Hematopoietic multipotent progenitor cell treated with erythropoietin and hydrocortisone succinate and interleukin-3 and kit ligand, for 6 days (in vitro differentiated cells): ENCODE measurements at places on chromosomes 3 and 15.

DNA sequence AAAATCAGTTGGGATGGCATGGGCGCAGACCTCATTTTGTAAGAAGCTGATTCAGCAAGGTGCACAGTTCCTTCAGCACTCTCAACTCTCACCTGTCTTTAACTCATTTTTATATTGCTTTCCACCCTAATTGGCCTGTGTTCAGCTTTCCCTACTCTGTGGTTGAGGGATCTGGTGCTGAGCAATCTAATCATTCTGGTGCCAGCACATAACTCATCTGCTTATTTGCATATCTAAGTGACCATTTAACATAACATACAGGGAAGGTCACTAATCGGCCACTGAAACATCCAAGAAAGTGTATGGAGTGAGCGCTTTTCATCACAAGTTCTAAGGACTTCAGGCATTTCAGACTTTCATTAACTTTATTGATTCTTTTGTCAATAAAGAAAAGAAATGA is 303.4 kb upstream of the ROPN1 start:
- DNase-seq: no peak

- no peak for DNase-seq
Measured at GRCh38 chr3:158568784-158569183, 2.2 kb upstream of the MLF1 start.

GRCh38 chr3:122406198-122406597 is 9.7 kb downstream of the WDR5B start:
- DNase-seq: no peak

GRCh38 chr15:59567324-59567723 is 44.3 kb upstream of the GCNT3 start:
- DNase-seq: no peak

DNA sequence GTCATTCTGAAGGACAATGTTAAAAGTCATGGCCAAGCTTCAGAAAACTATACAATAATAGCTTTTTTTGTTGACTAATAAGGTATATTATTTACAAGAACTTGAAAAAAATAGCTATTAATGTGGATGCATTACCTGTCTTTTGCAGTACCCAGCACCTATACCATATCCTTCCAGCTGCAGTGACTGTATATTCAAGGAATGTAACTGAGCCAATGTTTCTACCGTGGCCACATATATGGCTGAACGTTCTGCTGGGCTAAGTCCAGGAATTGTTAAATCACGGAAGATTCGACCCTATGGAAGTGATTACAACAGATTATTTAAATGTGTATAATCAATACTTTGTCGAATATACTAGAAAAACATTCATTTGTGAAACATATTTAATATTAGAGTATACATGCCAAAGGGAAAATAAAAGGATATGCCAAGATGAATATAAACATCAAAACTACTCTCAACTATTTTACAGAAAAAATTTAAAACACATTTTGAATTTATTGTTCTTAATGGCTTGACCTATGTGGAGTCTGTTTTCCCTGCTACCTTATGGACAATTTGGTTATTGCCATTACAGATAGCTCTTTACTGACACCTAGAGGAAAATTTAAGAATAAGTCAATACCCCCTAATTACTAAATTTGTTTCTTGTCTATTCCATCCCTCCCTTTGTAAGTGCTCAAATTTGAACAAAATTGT is 17.6 kb downstream of the ACAD11 start:
- DNase-seq: peak; percentile 82

- peak; percentile 30 for DNase-seq
Measured at GRCh38 chr3:133457465-133458067, 57.7 kb downstream of the BFSP2 start.

GRCh38 chr3:73394240-73394639 is 230.5 kb downstream of the PDZRN3 start:
- no peak for DNase-seq

DNA sequence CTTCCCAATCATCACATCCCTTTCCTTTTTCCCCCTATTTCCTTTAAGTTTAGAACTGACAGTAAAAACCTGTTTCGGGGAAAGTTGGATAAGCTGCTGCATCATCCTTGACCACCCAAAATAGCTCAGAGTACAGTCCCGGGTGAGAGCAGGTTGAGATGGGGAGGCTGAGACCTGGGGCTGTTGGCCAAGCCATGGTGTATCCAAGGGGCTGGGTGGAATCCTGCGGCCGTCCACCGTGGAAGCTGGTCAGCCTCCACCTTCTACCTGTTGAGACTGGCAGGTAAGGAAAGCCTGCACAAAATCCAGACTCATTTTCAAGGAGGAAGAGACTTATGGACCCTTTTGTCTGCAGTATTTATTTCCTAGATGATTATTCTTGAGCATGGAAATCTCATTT is 128.2 kb upstream of the PLXNA1 start:
- no peak for DNase-seq

- DNase-seq: peak; percentile 27
Measured at GRCh38 chr3:18224426-18224825, 200.7 kb downstream of the SATB1 start.

DNA sequence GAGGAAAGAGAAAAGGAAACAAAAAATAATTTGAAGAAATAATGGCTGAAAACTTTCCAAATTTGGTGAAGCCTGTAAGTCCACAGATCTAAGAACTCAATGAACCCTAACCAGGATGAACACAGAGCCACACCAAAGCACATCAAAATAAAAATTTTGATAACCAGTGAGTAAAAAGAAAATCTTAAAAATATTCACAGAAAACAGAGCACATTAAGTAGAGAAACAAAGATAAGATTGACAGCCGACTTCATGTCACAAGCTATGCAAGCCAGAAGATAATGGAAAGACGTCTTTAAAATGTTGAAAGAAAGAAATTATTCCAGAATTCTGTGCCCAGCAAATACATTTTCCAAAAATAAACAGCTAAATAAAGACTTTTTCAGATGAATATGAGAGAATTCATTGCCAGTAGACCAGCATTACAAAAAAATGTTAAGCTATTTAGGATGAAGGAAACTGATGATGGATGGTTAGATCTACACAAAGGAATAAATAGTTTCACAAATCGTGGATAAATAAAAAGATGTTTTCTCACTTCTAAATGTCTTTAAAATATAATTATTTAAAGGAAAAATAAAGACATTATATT is 140.2 kb upstream of the SKOR1 start:
- DNase-seq: peak; percentile 78

DNA sequence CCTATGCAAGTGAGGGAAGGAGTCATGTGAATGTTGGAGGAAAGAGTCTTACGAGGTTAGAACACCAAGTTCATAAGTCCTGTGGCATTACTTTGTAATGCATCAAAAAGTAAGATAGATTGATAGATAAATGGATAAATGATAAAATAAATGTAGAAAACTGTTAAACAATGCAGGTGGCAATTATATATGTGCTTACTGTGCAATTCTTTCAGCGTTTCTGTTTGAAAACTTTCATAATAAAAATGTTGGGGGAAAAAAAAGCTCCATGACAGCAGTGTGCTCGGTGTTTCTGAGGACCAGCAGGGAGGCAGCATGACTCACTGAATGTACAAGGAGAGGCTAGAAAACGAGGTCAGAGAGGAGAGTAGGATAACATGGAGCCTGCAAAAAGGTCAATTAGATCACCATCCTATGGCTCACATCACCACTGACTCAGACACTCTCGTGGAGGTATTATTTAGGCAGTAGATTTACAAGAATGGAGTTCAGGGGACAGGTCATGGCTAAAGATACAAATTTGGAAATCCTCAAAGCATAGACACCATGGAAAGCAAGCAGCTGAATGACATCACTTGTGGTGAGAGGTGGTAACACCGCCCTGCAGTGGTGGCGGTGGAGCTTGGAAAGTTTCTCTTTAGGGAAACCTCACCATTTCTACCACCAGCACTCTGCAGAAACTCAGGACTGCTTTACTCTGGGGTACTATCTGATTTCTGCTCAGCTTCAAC is 219.8 kb downstream of the CTNNB1 start:
- peak; percentile 23 for DNase-seq

DNA sequence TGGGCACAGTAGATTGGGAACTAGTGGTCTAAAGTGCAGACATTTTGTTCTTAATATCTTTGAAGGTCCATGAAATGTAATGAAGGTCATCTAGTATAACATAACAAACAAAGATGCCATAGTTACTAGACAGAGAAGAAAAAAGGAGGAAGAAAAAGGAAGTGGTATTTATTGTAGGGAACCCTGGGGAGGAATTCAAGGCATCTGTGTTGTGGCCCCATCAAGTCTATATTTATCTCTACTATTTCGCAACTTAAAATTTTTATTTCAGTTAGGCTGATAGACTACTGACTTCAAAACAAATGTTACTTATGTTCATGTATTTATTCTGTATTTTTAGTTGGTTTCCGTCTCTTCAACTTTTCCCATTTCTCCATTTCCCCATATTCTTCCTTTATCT is 48.9 kb upstream of the ZDHHC23 start:
- peak; percentile 22 for DNase-seq

DNA sequence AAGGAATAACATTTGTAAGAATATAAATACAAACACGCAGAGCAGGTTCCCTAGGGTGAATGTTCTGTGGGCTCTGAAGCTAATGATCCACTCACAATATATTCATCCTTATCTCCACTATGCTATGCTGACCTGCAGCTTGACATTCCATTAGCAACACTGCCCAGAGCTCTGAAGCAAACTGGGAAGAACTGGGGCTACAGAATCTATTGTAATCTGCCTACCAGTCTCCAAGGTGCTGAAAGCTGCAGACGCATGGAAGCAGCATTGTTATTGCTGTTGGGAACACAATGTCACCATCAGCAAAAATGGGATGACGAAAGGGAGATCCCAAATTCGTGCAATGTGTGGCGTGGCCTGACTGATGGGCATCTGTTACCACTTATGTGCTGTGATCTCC is 316.7 kb upstream of the RORA start:
- DNase-seq: no peak

DNA sequence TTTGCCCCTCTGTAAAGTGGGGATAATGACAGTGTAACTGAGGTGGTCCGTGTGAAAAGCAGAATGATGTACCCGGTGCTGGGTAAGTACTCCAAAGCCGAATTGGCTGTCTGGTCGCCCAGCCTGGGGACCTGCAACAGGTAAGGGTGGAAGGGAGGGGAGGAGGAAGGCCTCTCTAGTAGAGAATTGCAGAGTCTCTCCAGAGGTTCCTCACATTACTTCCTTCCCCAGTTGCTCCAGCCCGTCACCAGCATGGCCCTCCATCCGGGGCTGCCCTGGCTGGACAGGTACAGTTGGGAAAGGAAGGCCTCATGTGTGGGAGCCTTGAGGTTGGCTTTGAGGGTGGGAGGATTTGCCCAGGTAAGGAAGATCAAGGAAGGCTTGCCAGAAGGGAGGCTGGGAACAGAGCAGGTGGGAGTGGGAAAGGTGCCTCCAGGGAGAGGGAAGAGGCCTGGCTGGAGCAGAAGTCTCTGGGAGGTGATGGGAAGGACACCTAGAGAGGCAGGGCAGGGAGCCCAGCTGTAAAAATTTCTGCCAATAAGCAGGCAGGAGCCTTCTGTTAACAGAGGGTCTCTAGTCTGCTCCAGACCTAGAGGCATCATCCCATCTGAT is 1.7 kb upstream of the PSTPIP1 start:
- no peak for DNase-seq

DNA sequence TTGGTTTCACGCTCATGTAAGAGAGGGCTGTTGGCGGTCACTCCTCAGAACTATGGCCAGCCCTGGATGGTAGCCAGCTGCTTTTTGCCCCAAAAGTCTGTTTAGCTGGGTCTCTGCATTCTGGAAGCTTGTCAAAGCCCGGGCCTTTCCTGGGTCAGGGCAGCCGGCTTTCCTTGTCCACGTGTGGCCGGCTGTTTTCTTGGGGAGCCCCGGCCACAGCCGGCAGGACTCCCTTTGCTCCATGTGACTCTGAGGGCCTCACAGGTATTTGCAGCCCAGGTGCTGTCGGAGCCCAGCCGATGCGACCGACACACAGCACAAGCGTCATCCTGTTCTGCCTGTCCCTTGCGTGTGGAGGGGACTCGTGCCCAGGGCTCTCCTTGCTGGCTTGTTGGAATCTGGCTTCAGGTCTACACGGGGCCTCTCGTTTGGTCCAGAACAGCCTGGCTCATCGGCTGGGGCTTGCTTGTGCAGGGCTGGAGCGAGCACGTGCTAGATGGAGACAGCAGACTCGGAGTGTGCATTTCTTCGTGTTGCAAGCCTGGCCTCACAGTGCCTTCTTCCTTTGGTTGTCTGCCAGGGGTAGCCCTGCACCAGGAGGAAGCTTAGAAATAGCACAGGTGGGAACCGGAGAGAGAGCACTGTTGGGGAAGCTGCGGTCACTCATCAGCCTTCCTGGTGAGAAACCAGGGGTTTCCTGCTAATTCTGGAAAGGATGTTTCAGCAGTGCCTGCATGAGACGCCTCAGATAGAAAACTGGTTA is 51.5 kb downstream of the PGPEP1L start:
- DNase-seq: peak; percentile 8

- peak; percentile 44 for DNase-seq
Measured at GRCh38 chr3:138919325-138919724, 27.6 kb downstream of the FOXL2 start.

DNA sequence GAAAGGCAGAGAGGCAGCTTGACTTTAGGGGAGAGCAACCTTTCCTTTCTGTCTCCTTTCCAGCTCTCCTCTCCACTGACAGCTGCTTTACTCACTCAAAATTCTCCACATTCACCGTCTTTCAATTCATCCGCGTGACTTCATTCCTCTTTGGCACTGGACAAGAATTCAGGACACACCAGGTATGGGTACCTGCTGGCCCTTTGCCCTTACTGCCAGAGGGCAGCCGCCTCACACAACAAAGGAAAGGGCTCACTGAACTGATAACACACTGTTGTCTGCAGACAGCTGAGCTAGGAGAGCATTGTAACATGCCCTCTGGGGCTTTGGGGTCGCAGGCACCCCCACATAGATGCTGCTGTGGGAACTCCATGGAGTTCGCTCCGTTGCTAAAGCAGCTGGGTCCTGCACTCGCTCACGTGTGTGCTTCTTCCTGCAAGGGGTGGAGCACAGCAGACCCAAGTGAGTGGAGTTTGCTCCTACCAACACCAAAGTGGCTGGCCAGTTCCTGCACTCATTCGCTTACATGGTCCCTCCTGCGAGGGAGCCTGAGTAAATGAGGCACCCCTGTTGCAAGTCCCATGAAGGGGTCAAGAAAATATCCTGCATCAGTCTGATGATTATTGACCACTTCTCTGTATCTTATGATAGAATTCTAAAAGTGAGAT is 79.0 kb upstream of the SGO1 start:
- DNase-seq: no peak

DNA sequence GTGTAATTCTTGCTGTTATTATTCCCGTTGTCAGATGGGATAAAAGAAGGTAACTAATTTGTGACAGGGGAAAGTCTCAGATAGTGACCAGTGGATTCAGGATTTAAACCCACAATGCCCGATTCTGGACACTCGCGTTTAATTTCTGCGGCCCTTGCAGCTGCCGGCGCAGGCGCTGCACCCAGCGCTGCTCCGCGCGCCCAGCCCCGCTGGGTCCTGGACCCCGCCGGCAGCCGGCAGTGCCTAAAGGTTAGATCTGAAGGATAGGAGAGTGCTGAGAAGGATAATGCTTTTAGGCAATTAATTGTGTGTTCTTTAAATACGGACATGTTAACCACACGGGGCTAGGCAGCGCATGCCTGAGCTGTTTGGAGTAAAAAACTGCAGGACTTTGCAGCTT is 3.6 kb upstream of the MKRN3 start:
- no peak for DNase-seq

DNA sequence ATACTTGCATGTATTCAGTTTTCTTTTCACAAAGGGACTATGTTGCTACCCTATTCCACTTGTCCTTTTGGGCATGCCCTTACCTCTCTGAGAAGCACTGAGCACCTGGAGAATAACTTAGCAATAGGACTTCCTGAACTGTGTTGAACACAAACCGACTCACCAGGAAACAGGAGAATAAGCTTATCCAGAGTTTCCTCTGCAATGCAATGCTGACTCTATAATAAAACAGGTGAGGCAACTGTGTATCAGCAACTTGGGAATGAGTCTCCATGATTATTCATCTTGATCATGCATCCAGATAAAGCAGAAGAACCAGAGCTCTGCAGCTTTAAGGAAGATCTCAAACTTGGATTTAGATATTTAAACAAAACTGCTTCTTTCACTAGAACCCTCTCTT is 806.5 kb downstream of the IGSF11 start:
- no peak for DNase-seq
